ENCODE measurements at places on chromosomes 2 and 18. TPM values are rescaled to one million over a fixed set of nuclear protein-coding genes. Genes with fewer than 3 reads are reported as not detected.

- DNase-seq, result no peak
Measured at GRCh38 chr2:239142806-239143205, 258.0 kb downstream of the HDAC4 start.

Gene SETBP1
- total RNA-seq, result 12.4 TPM

DNA sequence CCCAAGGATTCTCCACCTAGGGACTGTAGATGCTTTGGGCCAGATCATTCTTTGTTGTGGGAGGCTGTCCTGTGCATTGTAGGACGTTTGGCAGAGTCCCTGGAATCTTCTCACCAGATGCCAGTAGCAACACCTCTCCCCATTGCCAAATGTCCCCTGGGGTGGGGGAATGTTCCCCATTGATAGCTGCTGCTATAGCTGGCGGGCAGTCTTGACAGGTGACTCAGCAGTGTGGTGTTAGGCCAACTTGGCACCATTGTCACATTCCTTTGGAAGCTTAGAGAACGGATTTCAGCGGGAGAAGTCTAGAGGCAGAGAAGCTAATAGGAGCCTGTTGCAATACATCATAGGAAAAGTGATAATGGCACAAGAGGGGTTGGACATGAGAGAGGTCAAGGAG is 495.7 kb upstream of the SMIM21 start:
- DNase-seq, result peak; percentile 93

Gene STEAP3
- 38.8 TPM for total RNA-seq

- DNase-seq, result peak; percentile 9
Measured at GRCh38 chr2:138207074-138207930, 243.0 kb downstream of the HNMT start.

DNA sequence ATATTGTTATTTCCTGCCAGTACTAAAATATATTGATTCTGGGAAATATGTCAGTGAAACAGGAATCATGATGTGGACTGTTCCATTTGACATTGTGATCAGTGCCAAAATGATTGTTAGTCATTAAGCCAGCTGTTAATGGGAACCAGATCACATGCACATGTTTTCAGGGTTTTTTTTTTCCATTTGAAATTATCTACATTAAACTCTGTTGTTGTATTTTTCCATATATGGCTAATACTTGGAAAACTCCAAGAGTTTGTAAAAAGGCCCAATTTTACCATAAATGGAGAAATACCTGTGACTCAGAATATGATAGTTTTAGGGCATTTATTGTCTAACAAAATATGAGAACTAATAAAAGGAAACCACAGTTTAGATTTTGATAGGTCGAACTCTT is 13.4 kb downstream of the ITGAV start:
- DNase-seq, result no peak

DNA sequence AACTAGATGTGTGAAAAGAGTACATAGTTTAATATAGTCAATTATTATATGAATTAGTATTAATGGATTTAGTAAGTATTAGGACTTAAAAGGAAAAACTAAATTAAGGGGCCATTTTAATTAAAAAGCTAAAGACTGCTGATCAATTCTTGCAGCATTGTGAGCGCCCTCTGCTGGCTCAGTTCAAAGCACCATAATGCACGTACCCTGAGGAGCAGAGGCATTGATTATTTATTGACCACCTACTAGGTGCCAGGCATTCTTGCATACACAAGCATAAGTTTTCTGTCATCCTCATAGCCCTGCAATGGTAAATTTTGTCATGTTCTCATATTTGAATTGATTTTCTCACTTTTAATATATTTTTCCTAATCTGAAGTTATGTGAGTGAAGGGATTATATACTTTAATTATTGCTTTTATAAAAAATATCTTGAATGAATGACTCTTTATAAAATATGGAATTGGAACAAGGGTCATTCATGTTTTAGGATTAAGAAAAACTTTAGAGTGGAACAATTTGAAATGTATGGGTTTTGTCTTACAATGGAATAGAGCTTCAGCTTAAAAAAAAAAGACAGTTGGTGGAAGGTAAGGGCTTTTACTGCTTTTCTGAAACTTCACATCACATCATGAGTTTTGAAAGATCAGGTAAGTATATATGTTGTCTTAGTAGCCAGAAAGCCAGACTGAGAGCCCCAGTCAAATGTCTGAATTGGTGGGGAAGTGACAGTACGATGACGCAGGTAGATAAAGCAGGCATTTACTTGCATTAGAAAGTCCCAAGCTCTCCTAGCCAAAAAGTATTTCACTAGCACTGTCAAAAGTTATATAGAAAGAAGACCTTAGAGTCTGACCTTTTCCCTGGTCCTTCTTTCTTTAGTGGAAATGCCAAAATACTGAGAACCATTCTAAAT is 9.7 kb downstream of the ITGA4 start:
- peak; percentile 35 for DNase-seq

GRCh38 chr18:79792988-79793355 is 4.8 kb upstream of the KCNG2 start:
- DNase-seq, result no peak

Gene CLK1
- total RNA-seq, result 46.2 TPM

Gene RIT2
- not detected for total RNA-seq

DNA sequence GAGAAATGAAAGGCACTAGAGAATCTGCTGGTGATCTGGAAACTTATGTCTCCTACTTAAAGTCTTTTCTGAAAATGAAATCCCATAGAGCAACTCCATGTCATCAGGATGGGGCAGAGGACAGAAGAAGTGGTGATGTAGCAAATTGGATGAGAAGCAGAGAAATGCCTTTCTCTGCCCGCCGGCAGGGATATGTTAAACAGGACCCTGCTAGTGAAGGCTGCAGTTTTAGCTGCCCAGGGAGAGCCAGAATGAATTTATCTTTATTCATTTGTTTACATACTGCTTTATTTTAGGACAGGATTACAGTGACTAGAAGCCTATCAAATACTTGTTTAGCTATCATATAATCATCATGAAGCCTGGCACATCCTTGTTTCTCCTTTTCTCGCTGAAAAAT is 247.0 kb downstream of the DOK6 start:
- DNase-seq, result no peak

Gene FKBP1B
- 19.4 TPM for total RNA-seq

Data from astrocyte (in vitro differentiated cells and primary cell).